Pons (tissue), 1 donor: ENCODE measurements at places on chromosomes 7 and 10.
A peak's percentile ranks its signal among the peaks of the same experiment; 100 is the strongest.

DNA sequence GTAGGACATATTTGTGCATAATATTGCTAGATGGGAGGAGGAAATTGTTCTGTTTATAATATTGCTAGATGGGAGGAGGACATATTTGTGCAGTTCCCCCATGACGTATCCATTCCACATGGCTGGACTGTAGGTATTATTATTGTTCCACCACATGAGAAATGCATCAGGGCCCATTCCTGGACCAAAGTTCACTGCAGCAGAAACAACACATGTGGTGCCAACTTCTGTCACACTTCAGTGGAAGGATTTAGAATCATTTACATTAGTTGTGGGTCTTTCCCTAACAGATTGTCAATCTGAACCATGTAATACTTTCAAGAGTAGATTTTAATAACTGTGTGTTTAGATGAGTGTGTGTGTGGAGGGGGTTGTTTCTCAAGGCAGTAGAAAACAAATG lies 32.7 kb upstream of the MACC1 start:
- no peak for DNase-seq

- DNase-seq, result no peak
These were observed 342.1 kb downstream of the PHF14 start for GRCh38 chr7:11315666-11316258.

DNA sequence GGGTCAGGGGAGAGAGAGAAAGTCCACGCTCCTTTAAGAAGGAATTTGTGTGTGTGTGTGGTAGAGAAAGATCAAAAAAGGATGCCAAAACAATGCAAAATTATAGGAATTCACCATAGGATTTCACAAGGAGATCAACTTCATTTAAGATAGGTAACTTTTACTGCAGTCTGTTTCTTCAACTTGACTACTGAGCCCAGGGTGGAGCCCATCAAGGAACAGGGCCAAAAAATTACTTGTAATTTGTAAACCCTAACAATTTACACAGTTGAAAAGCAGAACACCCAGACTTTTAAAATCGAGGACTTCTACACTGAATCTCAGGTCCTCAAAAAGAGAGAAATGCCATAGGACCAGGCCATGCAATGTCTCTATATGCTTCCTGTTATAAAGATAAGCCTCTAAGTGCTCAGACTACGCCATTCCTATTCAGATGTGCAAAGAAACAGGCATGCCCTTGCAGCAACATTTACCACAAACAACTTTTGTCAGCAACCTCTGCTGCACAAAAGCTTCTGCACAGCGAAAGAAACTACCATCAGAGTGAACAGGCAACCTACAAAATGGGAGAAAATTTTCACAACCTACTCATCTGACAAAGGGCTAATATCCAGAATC lies 10.6 kb upstream of the GIMAP4 start:
- no peak for DNase-seq

DNA sequence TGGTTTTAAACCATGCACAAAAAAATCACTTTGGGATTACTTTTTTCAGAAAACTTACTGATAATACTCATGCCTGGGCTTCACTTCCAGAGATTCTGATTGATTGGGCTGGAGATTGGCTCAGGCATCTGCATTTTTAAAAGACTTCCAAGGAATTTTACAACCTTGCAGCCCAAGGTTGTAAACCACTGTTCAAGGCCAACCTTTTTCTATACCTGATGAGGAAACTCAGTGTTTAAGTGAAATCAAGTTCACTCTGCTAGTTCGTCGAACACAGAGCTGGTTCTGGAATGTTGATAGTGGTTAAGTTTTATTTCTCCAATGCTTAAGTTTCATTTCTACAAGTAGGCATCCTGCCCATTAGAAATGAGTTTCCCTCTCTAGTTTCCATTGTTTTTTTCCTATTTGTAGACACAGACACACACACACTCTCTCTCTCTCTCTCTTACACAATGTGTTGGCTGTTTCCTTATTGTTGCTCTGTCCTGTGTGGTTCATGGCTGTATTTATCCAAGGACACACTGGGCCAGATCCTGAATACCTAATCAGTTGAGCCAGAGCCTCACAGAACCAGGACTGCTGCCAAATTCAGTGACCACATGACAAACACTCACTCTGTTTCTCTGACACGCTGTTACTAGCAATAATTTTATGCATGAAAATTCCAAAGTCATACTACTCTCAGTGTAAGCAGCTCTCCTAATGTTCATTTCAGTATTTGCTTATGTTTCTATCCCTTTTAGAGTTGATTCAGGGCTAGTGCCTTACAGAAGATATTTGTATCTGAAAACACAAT lies 3.7 kb upstream of the IFIT1B start:
- peak; percentile 100 for DNase-seq

DNA sequence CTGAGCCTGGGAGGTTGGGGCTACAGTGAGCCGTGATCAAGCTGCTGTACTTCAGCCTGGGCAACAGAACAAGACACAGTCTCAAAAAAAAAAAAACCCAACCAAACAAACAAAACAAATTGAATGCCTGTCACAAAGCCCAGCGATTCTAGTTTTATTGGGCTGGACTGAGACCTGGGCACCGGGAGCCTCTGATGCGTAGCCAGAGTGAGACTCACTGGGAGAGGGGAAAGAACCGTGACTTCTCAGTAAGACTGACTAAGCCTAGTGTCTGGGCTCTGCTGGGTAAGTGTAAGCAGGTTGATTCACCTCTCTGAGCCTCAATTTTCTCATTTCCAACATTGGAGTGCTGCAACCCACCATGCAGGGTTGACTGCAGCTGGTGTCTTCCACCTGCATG lies 10.1 kb upstream of the LEP start:
- DNase-seq, result no peak

- no peak for DNase-seq
These were observed 43.8 kb downstream of the ENO4 start for GRCh38 chr10:116892907-116893685.

DNA sequence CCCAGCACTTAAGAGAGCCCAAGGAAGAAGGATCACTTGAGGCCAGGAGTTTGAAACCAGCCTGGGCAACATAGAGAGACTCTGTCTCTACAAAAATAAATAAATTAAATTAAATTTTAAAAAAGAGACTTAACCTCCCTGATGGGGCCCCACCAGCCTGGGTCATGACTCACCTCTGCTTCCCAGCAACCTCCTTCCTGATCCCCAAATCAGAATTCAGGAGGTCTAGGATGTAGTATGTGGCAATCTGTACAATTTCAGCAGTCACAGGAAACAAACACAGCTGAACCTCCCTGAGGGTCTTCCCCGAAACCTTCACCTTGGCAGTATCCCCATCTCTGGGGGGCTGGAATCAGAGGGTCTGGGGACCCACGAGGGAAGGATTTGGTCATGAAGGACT lies 9.7 kb upstream of the PPP1R35 start:
- DNase-seq, result no peak

GRCh38 chr7:15747301-15747700 lies 60.8 kb upstream of the MEOX2 start:
- peak; percentile 19 for DNase-seq

DNA sequence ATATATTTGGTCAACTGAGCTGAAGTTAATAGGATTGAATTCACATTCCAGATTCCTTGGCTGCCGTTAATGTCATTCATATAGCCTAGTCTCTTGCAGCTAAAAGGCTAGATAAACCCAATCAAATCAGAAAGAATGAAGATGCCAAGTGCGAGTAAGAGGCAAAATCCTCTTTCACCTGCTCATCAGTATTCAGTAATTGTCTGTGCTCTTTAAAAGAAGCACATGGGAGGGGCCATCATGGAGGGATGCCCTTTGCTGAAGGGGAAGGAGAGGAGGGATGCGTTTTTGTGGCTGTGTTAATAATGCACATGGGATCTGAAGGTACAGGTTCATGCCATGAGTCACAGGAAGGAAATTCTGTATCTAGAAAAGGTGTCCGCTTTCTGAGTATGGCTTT lies 232.2 kb downstream of the TMEM178B start:
- DNase-seq, result no peak

DNA sequence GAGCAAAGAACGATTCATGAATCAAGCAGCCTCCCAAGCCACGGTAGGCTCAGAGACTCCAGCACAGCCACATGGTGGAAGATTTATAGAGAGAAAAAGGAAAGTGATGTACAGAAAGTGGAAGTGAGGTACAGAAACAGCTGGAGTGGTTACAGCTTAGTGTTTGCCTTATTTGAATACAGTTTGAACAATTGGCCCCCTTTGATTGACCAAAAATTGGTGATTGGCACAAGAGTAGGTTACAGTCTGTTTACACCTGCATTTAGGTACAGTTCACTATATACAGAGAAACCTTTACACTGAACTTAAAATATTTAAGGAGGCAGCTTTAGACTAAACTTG lies 136.4 kb upstream of the ASAH2 start:
- no peak for DNase-seq

DNA sequence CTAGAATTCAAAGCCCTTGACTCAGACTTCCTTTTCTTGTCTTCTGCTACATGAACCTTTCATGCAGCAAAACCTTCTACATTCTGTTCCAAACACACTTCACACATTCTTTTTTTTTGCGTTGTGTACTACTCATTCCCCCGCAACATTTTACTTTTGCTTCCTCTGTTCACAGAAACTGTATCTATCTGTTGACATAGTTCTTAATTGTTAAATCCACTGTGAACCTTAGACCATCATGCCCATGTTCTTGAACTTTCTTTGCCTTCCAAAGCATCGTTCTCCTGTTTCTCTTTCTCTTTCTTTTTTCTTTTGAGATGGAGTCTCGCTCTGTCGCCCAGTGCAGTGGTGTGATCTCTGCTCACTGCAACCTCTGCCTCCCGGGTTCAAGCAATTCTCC lies 14.2 kb downstream of the CCSER2 start:
- DNase-seq, result no peak

DNA sequence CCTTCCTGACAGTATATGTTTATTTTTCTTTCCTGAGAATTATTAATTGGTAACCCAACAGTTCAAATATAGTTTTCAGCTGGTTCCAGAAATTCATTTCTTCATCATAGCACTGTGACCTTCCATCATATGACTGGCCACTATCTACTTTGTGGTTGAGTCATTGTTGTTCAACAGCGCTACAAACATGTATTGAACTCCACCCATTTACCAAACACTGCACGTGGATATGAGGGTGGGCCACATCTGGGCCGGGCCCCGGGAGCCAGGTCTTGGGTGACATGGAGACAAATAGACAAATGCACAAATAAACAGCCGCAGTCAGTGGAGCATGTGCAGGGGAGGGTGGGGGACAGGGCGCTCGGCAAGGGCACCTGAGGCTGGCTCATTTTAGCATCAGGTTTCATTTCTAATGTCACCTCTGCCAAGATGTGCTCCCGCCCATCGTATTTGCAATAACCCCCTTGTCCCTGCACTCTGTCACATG lies 24.0 kb upstream of the EEPD1 start:
- no peak for DNase-seq

- DNase-seq, result no peak
These were observed 34.7 kb downstream of the WAPL start for GRCh38 chr10:86486856-86487255.

DNA sequence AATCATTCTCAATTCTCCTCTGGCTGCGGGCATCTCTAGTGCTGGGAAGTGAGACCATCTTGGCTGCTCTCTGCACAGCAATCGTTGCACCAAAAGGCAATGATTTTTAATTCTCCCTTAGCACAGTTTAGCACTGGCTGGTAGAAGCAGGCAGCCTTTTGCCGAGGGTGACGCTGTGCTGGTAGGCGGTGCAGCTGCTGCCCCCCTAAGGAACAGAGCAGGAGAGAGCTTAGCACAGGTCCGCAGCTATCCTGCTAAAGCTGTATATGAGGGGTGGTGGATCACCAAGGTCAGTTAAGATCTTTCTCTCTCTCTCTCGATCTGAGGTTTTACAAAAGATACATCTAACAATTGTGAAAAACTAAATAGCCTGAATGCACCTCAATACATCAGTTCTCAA lies 390.1 kb downstream of the GATA3 start:
- no peak for DNase-seq

DNA sequence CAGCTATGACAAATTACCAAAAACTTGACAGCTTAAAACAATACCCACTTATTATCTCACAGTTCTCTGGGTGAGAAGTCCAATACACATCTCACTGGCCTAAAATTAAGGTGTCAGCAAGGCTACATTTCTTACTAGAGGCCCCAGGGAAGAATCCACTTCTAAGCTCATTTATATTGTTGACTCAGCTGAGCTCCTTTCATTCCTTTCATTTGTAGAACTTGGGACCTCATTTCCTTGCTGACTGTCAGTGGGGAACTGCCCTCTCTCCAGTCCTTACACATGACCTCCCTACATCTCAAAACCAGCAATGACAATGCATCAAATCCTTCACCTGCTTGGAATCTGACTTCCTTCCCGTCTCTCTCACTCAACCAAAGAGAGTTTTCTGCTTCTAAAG lies 240.3 kb downstream of the IPMK start:
- DNase-seq, result no peak

GRCh38 chr10:68435803-68436202 lies 28.7 kb upstream of the RUFY2 start:
- DNase-seq, result no peak

DNA sequence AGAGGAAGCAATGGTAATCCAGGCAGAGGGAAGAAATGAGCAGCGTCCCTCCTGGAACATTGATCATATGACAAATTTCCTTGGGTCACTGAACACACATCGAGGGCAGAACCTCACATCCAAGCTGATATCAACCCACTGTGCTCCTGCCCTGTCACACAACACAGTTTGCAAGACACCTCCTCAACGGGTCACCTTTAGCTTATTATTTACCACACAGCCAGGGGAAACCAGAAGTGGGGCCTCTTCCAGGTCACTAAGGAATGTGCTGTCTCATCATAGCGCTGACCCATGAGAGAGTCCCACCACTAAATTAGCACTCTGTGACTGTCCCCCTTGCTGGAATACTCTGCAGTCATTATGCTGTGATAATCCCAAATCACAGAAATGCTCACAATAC lies 69.7 kb upstream of the PPP1R3C start:
- no peak for DNase-seq
